ENCODE measurements at places on chromosomes 12 and 14.

DNA sequence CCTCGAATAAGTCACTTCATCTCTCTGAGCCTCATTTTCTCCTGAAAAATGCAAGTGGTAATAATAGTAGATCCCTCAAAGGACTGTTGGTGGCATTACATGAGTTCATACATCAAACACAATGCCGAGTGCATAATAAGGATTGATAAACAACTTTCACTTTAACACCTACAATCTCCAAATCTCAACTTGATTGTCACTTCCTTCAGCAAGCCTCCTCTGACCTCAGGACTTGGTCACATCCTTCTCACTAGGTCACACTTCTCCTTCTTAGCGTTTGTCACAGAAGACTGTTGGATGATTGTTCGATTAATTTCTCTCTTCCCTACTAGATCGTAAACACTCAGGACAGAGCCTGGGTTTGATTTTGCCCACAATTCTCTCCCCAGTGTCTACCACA lies 7.9 kb upstream of the PRKAB1 start:
- DNase-seq = no peak

GRCh38 chr14:101018561-101019290 lies 115.2 kb upstream of the RTL1 start:
- DNase-seq = peak; percentile 42

GRCh38 chr14:61284001-61284400 lies 2.9 kb upstream of the TMEM30B start:
- no peak for DNase-seq

GRCh38 chr14:41144370-41144769 lies 462.3 kb upstream of the LRFN5 start:
- DNase-seq = no peak
